ENCODE measurements at places on chromosomes 13 and 19.

GRCh38 chr19:37989855-37990254 is 82.8 kb downstream of the SIPA1L3 start:
- DNase-seq: no peak

GRCh38 chr13:113838711-113839201 is 25.1 kb downstream of the GAS6 start:
- no peak for DNase-seq

- no peak for DNase-seq
Observed at GRCh38 chr13:38697197-38697596, 10.3 kb downstream of the FREM2 start.

DNA sequence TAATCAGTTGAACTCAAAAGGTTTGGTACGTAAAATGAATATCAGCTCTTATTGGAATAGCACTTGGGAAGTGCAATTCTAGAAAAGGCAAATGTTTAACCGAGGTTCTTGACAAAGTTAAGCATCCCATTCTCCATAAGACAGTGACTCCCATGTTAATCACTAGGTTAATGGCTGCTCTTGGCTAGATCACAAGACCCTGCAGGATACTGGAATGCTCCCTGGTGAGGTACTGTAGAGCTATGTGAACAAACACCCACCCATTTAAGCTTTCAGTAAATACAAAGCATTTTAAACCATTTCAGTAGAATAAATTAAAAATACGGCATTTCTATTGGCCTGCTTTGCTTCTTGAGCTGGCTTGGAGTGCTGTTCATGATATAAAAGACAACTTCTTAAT is 56.5 kb downstream of the TDRD3 start:
- DNase-seq: no peak

GRCh38 chr13:49300739-49301589 is 53.2 kb downstream of the CDADC1 start:
- DNase-seq: peak; percentile 72

- DNase-seq: no peak
Observed at GRCh38 chr13:58597552-58597951, 966.0 kb downstream of the PCDH17 start.

- no peak for DNase-seq
Observed at GRCh38 chr13:99991828-99992775, 10.5 kb downstream of the ZIC2 start.

DNA sequence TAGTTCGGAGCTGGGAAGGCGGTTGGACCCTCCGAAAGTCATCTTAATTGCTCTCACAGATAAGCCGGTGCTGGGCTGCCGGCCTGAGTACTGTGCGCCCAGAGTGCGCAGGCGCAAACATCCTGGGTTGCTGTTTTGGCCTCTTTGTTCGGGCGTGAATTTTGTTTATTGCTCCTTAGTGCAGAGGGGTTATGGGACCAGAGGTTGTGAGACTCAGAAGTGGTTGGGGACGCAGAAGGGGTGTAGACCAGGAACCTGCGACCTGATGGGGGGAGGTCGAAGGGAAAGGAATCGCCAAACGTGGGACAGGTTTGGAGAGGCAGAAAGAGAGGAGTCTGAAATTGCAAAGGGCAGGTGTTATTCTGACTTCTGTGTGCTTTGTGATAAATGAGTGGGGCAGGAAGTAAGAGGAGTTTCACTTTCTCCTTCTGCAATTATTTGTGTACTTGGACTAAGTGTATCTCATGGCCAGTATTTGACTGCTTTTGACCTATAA is 607 bp upstream of the ZNF566 start:
- DNase-seq: no peak

- no peak for DNase-seq
Observed at GRCh38 chr13:113879017-113879416, 15.1 kb upstream of the GAS6 start.

DNA sequence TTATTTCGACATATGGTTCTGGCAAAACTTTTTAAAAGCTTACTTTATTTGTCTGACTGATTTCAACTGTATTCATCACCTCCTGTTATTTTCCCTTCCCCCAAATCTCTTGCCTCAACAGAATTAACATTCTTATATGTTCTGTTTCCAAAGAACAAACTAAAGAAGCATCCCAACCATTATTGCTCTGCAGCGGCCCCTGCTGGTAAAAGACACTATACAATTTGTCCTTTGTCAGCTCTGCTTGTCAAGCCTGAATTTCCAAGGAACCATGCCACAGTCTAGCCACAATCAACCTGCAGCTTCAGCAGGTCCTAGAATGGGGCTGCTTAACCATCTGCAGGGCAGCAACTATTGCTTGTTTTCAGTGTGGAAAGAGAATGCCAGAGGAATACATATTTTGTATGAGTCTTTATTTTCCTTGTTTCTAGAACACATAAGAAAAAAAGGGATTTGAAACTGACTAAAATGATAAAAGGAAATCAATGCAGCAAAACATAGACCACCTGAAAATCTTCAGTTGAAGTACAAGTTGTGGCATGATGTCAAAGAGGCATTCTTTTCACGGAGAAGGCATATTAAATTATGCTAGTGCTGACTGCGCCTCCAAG is 845.3 kb downstream of the DIAPH3 start:
- DNase-seq: peak; percentile 81

DNA sequence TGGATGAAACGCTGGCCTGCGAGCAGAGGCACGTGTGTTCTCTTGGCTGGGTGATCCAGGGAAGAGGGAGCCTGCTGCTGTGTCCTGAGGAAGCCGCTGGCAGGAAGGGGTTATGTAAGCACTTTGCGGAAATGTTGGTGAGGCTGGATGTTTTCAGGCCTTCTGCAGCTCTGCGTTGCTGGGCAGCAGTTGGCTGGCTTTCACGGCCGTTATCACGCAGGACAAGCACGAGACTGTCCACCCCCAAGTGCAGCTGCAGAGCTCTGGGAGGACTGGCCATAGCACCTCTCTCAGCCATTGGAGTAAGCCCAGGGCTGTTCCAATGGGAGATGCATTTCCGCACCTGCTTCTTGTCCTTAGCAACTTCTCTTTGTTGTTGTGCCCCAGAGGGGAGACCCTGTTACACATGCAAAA is 146.9 kb upstream of the SOX21 start:
- peak; percentile 66 for DNase-seq

DNA sequence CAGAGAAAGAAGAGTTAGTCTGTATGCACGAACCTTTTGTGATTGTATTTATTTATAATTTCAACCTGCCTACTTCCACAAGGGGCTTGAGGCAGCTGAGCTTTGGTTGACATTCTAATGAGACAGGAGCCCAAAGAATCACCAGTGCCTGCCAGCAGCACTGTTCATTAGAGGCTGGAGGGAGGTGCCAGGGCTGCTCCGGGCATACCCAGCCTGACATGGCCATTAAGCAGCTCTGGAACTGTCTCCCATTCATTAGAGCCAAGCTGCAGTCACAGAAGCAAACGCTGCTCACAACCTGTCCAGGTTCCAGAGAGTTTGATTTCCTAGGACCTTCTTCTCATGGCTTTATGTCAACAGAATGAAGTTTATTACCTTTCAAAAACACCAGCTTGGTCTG is 425.5 kb downstream of the RFC3 start:
- DNase-seq: no peak

- no peak for DNase-seq
Observed at GRCh38 chr13:80547341-80547740, 206.4 kb upstream of the SPRY2 start.

DNA sequence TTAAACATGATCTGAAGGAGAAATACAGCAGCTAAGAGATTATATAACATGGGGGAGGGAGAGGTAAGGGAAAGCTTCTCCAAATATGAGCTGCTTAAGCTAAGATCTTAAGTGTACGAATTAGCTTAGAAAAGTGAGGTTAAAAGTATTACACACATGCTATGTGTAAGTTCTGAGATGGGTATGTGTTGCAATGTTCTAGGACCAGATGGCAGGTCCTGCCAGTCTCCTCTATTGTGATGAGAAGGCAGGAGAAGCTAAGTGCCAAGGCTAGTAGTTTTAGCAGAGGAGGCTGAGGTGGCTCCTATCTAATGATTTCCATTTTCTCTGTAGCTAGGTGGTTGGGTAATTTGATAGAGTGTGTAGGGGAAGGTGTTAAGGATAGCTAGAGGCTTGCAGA is 57.6 kb downstream of the MICU2 start:
- DNase-seq: no peak

- no peak for DNase-seq
Observed at GRCh38 chr13:58767566-58767965, 1136.0 kb downstream of the PCDH17 start.

- DNase-seq: no peak
Observed at GRCh38 chr13:42106998-42107397, 58.5 kb downstream of the DGKH start.

GRCh38 chr13:100673376-100673712 is 1.3 kb downstream of the TMTC4 start:
- no peak for DNase-seq

DNA sequence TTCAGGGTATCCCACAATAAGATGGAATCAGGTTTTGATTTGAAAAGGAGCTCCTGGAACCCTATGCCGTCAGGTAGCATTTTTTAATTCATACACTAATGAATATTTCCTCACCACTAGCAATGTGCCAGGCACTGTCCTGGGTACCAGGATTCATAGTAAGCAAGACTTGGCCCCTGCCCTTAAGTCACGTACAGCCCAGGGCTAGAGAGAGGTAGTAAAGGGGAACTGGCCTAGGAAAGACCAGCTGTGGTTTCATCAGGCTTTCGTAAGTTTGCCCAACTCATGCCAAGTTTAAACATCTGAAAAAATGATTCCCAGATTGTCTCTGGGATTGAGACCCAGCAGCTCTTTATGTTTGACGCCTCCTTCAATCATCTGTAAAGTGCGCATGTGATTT is 45.9 kb upstream of the AMER2 start:
- DNase-seq: no peak

- peak; percentile 51 for DNase-seq
Observed at GRCh38 chr19:2394442-2395292, 32.7 kb downstream of the TIMM13 start.

DNA sequence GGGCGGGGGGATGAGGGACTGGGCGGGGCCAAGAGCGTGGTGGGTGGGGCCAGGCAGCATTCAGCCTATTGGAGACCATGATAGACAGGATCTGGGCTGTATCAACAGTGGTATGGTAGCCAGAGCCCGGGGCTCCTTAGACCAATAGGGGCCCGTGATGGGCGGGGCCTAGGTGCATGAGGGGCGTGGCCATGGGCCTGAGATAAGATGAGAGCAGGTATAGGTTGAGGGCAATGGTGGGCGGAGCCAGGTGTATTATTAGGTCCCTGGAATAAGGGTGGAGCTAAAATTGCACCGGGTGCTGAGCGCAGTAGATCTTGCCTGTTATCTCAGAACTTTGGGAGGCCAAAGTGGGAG is 5.3 kb downstream of the ABCA7 start:
- no peak for DNase-seq

DNA sequence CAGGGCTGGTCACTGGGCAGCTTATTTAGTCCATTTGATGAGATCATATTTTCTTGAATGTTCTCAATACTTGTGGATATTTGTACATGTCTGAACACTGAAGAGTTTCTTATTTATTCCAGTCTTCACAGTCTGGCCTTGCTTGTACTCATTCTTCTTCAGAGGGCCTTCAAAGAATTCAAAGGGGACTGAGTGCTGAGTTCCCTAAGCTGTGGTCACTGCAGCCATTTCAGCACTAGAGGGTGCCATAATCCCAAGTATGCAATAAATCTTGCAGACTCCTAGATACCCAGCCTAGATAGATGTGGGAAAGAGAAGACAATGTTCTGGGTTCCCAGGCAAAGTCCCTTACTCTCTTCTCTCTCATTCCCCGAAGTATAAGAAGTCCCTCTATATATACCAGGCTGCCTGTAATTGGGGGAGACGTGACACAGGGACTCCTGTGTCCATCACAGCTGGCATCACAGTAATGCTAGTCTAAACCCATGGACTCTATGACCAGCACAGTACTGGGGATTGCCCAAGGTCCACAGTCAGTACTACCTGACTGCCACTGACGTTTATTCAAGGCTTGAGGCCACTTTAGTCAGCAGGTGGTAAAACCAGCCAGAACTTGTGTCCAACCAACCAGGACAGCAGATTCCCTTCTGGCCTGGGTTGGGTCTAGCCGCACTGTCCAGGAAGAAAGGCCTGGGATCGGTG is 8.9 kb upstream of the VN1R1 start:
- no peak for DNase-seq

- DNase-seq: no peak
Observed at GRCh38 chr13:31048521-31048920, 113.2 kb downstream of the HSPH1 start.

- no peak for DNase-seq
Observed at GRCh38 chr13:109182777-109183465, 553.5 kb downstream of the MYO16 start.

DNA sequence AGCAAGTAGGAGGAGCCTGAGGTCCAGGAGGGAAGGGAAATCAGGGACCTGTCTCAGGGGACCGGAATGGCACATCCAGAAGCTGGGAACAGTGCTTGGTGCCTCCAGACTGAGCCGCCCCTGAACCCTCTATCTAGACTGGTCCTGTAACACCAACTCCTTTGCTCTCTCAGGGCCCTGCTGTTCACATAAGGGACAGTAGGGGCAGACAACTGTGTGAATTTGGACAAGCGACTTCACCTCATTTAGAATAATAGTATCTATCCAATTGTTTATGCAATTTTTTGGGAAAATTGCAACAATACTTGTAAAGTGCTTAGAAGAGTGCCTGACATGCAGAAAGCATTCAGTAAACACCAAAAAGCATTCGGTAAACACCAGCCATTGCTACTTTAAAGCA is 14.0 kb downstream of the SYMPK start:
- DNase-seq: no peak

DNA sequence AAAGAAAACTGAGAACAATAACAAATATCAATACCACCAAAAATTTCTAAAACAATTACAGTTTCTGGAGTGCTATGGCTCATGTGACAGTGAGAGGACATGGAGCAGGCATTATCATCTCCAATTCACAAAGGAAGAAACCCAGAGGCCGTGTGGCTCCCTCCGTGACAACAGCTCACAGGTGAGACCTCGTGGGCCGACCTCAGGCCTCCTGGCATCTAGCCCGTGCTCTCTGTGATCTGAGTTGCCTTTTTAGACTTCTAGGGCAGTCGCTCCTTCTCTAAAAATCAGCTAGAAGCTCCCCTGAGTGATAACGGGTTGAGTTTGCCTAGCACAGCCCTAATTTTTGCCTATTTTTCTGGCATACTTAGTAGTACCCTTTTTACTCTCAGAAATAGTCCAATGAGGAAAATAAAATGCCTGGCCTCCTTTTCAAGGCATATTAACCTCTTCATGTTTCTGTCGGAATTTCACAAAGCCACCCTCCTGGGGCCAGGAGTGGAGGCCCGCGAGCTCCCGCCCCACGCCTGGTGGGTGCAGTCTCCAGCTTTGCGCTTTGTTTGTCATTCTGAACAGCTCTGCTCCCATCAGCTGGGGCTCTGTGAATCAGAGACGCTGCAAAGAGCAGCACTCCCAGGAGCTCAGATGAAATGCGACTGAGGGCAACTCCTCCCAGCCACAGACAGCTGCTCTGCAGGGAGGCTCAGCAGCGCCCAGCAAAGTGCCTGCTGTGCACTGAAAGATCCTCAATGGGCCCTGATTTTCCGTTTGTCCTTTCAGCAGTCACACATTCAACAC is 292.5 kb downstream of the UQCRFS1 start:
- no peak for DNase-seq

GRCh38 chr13:113151745-113152690 is 6.4 kb upstream of the PROZ start:
- DNase-seq: peak; percentile 67

- DNase-seq: peak; percentile 76
Observed at GRCh38 chr19:33064792-33065550, at the start of gene RHPN2. RHPN2 (minus strand) TSS chr19:33064888; CDS start chr19:33064852, 36 bp downstream.
